ENCODE measurements at places on chromosomes 2 and 18. TPM values are rescaled to one million over a fixed set of nuclear protein-coding genes. Genes with fewer than 3 reads are reported as not detected.

Gene B3GNT7
- polyA plus RNA-seq: 0.12 TPM

GRCh38 chr2:134718817-134719814 is at the start of gene TMEM163:
TSS of gene TMEM163 (minus strand) at chr2:134719000.
- no peak for DNase-seq

DNA sequence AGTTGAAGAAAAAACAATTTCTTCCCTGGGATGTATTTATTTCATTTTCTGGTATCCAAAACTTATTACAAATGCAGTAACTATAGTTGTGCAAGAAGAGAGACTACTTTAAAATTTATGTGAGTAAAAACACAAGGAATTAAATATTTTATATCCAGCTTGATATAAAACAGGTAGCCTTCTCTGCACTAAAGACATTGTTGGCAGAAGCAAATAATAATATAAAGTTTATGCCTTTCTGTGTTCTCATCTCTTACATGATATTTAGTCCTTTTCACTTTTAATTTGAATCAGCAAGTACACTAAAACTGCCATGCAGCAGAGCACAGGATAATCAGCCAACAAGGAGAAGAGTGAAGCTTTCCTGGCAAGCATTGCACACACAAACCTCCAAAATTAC is 352.7 kb downstream of the ARL6IP6 start:
- DNase-seq: no peak

Gene GKN2
- not detected for polyA plus RNA-seq

Gene MAPRE3
- polyA plus RNA-seq: 20.2 TPM

DNA sequence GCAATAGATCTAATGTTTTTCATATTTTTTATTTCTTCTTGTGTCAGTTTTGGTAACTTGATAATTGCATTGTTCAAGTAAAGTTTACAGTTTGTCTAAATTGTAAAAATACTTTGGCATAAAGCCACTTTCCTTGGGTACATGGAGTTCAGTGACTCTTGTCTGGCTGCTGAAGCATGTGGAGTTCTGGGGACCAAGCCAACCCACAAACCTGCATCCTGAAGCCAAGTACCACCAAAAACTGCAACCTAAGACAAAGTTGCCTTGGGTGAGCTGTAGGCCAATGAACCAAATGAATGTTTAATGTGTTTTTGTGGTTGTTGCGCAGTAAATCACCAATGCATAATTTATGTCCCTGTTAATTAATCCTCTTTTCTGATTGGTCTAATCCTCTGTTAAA is 872.6 kb downstream of the BCL11A start:
- no peak for DNase-seq

DNA sequence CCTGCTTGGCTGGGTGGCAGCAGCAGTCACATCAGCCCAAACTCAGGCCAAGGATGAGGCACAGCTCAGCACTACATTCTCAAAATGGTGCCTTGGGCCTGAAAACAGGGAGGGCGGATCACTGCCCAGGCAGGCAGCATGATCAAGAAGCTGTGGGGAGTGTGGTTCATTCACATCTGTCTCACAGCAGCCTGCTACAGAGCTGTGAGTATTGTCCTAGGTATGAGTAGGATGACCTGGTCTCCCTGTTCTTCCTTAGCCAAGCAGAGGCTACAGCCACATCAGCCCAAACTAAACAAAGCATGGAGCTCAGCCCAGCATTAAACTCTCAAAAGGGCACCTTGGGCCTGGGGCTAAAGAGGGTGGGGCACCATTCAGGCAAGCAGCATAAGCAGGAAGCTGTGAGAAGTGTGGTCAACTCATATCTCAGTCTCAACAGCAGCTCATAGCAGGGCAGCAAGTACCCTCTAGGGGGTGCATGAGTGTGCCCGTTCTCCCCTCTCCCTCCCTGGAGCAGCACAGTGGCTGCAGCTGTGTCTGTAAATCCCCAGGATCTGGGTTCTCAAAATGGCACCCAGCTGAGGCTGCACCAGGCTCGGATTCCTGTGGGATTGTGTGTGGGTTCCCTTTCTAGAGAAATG is 139.6 kb downstream of the TRABD2A start:
- peak; percentile 9 for DNase-seq

GRCh38 chr2:142041105-142041504 is 89.7 kb downstream of the LRP1B start:
- no peak for DNase-seq

DNA sequence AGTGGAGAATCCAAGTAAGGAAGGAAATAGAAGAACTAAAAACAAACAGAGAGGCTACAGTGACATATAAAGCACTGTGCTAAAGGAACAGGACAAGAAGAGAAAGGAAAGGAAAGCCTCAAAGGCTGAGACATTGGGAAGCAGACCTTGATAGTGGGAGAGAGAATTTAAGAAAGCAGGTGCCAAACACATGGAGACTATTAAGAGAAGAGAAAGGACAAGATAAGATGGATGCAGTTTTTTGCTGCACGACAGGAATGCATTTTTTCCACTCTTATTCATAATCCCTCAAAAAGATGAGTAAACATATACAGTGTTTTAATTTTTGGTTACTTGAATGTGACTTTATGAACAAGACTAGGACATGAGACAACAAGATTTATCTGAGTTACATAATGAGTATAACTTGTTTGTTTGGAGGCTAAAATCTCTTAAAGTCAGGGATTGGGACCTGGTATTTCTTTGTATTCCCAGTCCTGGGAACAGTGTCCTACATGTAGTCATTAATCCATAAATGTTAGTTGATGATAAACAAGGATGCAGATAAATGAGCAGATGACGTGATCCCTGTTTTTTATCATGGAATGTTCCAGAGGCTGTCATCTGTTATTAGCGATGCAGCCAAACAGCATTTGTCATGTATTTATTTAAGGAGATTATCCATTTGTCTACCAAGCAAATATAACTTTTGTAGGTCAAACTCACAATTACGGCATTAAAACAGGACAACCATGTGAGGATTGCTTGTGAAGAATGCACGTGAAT is 141.7 kb downstream of the DNER start:
- DNase-seq: peak; percentile 15

Gene ANKAR
- polyA plus RNA-seq: 2.1 TPM

Gene HOXD4
- 1.6 TPM for polyA plus RNA-seq

Gene STK36
- 83.2 TPM for polyA plus RNA-seq
